Suppressor macrophage treated with lipopolysaccharide for 1 hour (primary cell): ENCODE measurements at places on chromosomes 13 and 19.
A peak's percentile ranks its signal among the peaks of the same experiment; 100 is the strongest.

- DNase-seq = no peak
Observed at GRCh38 chr13:49246850-49247642, 679 bp upstream of the CDADC1 start.

DNA sequence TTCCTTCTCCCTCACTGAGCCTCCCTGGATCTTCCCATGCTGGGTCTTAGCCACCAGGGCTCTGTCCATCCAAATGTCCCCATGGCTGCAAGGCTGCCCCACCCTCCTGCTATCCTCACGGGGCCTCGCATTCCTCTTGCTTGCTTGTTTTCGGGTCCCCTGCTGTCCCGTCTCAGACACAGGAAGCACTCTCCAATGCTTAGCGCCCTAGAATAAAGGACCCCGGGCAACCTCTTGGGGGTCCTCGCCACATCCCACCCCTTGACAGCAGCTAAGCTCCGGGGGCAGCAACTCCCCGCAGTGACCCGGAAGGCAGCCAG is 23.7 kb downstream of the SH3GL1 start:
- no peak for DNase-seq

DNA sequence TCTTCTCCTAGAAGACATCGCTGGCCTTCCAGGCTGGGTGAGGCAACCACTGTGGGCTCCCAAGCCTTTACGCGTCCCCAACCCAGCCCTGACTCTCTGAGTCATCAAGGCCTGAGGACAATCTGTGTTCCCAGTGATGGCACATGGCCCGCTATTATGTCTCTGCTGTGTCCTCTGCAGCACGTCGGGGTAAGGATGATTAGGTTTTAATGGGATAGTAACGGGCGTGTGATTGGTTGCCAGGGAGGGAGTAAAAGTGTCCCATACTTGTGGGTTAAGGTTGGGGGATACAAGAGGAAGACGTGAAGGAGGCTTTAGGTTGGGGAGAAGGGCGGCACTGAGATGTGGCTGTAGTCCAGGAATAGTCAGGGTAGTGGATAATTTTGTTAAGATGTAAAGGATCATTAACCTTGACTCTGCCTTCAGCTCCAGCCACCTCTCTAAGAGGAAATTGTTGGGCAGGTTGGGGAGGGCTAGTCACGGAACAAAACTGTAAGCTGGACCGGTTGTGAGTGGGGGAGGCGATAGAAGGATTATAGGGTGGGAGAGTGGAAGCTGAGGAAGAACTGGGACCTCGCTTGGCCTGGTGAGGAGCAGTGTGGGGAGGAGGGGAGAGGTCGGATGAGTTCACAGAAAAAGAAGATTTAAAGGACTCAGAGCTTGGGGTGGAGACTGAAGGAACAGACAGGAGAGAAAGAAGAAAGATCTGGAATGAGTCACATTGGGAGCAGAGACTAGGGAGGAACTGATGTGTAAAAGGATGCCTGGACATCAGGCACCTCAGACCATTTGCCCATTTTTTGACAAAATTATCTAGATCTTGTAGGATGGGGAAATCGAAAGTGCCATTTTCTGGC is 27.9 kb upstream of the IGFL1 start:
- no peak for DNase-seq

DNA sequence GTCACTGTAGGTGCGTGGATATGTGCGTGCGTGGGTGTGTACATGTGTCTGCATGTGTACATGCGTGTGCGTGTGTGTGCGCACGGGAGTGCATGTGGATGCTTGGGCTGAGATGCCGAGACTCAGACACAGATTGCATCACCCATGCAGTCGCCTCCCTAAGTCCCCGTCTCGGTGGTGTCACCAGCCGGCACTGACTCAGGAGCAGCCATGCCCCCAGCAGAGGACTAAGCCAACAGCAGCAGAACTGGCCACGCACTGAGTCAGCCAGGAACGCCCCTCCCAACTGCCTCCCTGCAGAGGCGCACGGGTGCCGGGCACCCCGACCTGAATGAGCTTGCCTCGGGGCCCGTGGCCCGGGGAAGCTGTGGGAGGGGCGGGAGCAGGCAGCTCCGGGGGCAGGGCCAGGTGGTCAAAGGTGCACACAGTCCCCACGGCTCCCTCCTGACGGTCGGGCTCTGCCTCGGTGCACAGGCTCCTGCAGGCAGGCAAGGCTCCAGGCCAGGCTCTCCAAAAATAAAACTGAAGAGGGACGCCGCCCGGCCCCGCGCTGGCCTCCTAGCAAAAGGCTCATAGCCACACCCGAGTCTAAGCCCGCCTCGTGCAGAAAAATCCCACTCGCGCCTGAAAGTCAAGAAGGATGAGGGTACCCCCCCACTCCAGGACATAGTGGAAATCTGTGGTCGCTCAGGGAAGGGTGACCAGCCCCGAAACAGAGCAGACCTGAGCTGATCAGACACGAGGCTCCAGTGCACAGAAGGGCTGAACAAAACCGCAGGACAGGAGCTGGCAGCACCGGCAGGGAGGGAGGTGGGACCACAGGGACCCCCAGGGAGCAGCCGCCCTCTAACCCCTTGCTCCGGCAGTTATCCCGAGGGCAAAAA is 49.2 kb downstream of the GADD45B start:
- DNase-seq = peak; percentile 44

DNA sequence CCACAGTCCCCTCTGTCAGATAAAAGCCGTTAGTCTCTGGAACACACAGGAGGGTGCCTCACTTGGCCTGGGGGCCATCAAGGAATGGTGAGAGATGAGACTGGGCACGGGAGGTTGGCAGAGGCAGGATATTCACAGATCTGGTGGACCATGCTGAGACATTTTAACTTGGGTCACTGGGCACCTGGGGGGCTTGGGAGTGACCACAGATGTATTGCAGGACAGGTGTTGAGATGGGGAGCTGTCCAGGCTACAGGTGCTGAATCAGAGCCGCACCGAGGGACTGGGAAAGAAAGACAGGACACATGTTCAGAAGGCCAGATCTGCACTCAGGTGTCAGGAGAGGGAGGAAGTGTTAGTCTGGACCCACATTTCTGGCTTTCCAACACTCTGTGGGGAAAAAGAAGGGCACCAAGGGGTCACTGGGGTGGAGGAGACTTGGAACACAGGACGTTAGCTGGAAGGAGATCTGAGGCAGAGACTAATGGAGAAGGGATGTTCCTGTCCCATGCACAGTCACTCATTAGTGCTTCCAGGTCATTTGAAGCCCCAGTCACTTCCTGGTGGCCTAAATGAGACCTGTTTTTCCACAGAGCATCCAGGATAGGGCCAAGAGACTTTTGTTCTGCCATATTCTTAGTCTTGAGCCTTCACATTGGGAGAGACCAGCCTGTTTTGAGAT is 56.1 kb downstream of the CHST8 start:
- no peak for DNase-seq

DNA sequence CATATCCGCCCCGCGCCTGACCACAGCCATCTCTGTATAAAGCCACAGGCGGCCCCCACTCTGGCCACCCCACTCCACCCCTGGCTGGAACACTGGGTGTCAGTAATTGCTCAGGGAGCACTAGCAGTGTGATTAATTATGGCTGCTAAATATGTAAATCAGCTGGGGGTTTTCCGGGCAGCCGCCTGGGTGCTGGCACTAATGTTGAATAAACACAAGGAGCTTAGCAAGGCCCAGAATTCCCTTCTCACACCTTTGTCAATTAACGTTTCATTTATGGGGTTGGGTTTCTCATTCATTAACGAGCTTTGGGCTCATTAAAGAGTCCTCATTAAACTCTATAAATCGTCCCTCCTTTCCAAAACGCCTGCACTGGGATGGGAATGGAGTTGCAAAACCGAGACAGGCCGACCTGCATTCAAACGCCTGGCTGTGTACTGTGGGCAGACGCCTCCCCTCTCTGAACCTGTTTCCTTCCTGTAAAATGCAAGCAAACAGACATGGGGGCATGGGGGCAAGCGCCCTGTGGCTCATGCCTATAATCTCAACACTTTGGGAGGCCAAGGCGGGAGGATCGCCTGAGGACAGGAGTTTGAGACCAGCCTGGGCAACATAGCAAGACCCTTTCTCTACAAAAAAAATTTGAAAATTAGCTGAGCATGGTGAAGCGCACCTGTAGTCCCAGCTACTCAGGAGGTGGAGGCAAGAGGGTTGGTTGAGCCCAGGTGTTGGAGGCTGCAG is 17.7 kb upstream of the OLFM2 start:
- DNase-seq = no peak

DNA sequence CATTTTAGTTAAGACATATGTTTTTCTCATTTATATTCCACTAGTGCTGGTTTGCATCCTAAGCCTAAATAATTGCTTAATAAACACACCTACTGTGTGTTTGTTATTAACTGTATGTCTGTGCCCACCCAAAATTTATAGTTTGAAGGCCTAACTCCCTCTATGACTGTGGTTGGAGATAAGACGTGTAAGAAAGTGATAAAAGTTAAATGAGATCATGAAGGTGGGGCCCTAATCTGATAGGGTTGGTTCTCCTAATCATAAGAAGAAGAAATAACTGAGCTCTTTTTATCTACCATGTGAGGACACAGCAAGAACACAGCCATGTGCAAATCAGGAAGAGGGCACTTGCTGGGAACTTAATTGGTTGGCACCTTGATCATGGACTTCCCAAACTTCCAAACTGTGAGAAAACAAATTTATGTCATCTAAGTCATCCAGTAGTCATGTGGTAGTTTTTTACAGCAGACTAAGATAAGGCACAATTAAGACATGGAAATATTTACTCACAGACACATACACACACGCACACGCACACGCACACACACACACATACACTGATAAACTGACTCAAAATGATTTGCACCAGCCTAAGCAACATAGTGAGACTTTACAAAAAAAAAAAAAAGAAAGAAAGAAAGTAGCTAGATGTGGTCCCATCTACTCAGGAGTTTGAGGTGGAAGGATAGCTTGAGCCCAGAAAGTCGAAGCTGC is 662.1 kb downstream of the PCDH9 start:
- DNase-seq = no peak

DNA sequence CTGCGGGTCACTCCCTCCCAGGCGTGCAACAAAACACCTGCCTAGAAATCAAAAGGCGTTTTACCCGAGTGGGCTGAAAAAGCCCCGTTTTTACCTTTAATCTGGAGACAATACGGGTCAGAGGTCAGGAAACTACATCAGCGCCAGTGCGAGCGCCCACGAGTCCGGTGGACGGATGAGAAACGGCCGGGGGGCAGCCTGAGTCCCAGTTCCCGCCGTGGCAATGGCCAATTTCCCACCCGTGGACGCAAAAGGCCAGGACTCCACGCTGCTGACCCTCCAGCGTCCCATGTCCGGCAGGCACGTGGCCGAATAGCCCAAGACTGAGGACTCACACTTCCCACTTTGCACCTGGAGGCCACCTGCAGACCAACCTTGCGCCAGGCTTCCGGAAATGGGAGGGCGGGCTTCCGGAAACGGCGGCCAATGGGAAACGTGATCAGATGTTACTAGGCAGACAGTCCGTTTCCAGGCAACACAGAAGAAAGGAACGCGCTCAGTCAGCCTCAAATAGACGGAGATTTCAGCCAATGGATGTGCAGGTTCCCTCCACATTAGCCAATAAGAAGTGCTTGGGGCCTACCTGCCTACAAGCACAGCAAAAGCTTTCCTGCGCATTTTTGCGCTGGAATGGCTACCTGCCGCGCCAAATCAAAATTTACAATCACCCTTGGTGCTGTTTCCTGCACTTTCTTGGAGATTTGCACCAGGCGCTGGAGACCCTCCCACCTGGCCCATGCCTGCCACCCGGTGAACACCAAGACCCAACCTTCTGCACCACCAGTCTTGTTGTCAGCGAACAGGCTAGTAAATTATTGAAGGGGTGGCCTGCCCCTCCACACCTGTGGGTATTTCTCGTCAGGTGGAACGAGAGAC is 47.4 kb downstream of the ZFP14 start:
- peak; percentile 64 for DNase-seq

GRCh38 chr19:51573331-51573730 is 2.2 kb downstream of the ZNF175 start:
- no peak for DNase-seq

GRCh38 chr13:91740756-91741155 is 342.3 kb downstream of the GPC5 start:
- no peak for DNase-seq

DNA sequence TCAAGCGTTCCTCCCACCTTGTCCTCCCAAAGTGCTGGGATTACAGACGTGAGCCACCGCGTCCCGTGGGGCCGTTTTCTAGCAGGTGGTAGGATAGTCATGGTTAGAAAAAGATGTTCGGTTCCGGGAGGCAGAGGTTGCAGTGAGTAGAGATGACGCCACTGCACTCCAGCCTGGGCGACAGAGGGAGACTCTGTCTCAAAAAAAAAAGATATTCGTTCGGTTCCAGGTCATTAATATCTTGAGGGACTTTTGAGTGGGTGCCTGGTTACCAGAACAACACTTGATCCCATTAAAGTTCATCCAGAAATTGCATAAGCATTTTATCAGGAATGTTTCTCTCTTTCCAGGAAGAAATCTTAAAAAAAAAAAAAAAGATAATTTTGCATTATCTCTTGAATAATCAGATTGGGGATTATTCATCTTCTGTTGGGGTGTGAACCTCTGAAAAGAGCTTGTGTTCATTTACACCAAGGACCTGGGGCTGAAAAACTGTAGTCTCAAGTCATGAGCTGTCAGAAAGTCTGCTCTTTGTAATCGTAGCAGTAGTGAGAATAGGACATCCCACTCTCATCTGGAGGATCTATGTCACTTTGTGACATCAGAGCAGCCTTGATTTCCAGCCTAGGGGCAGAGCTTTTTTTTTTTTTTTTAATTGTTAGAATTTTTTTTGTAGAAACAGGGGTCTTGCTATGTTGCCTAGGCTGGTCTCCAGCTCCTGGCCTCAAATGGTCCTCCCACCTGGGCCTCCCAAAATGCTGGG is 1.0 kb upstream of the ETHE1 start:
- peak; percentile 50 for DNase-seq

- DNase-seq = peak; percentile 58
Observed at GRCh38 chr13:40599747-40600146, 66.7 kb downstream of the FOXO1 start.

DNA sequence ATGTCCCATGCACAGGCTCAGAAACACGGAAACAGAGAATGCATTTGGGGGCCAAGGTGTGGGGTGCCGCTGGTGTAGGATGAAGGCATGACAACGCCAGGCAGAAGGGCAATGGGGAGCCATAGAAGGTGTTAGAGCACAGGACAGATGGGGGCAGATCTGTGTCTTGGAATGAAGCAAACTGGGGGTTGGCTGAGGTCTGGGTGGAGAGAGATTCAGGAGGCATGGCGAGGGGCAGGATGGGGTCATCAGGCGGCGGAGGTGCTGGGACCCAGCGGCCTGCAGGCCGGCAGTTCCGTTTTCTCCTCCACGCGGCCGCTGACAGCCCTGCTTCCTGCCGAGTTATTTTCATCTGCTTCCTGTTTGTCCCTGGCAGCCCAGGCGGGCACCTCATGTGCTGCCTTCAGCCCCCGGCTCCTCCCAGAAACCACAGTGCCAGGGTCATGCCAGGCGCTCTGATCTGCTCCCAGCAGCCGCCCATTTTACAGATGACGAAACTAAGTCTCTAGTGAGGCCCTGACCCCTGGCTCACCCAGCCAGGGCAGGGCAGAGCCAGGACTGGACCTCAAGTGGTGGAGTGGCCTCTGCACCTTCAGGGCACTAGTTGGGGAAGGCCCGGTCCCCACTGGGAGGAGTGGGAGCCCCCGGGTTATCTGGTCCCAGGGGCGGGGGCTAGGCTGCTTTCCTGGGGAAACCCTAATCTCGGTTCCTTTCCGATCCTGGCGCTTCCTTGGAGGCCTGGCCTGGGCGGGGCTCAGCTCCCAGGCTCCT is 2.2 kb downstream of the ARHGAP45 start:
- peak; percentile 93 for DNase-seq

GRCh38 chr19:4844348-4845179 is 13.1 kb upstream of the TICAM1 start:
- no peak for DNase-seq
